ENCODE measurements at places on chromosomes 7 and 10. TPM values are rescaled to one million over a fixed set of nuclear protein-coding genes. Genes with fewer than 3 reads are reported as not detected.

BAMBI gene
- 4.0 TPM for total RNA-seq

PAPOLB gene
- total RNA-seq: 0.30 TPM

GRCh38 chr7:132322970-132323369 lies 253.3 kb downstream of the PLXNA4 start:
- no peak for DNase-seq

GRCh38 chr10:59762505-59762904 lies 9.2 kb upstream of the MRLN start:
- no peak for DNase-seq

- DNase-seq: no peak
Observed at GRCh38 chr10:6322805-6323204, 120.1 kb downstream of the PFKFB3 start.

GRCh38 chr10:17209881-17210280 lies 8.4 kb upstream of the TRDMT1 start:
- DNase-seq: no peak

- DNase-seq: no peak
Observed at GRCh38 chr7:133635541-133635940, 382.7 kb downstream of the EXOC4 start.

DNA sequence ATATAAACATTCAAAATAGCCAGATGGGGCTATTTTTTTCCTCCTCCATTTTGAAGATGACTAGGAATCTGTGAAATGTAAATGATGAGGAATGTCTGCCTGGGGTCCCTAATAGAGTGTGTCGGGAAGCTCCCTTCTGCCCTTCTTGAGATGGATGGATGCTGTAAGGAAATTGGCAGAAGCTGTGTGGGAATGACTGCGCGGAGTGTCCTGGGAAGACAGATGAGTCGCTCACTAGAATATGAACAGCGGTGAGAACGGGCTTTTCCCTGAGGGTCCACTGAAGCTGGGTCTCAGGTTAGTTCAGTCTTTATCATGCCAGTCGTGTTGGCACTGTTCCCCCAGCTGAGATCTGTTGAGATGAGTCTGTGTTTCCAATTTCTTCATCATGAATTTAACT lies 75.1 kb upstream of the PLPP4 start:
- no peak for DNase-seq

DNA sequence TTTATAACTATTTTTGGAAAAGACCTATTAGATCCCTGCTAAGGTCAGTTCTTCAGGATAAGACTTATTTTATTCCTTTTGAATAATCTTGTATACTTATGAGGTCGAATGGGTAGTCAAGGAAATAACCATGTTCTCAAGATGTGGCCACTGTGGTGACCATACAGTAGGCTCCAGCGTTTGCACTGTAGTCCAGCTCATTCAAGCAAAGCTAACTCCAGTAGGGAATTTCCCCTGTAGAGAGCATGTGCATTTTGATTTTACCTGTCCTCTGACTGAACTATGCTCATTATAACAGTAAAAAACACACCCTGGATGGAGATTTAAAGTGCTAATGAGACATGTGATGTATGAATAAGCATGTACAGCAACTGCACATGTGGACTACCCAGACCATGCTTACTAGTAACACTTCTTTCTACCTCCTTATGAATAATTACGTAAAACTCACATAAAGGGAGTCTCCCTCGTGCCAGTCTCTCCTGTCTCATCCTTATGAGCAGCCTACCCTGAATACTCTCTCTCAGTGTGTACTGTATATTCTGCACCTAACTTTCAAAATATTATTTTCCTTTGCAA lies 32.4 kb upstream of the SEMA3E start:
- DNase-seq: no peak

GRCh38 chr10:90912174-90912573 lies 8.7 kb downstream of the ANKRD1 start:
- no peak for DNase-seq

GRCh38 chr10:78312197-78313047 lies 278.8 kb downstream of the RPS24 start:
- DNase-seq: no peak

DNA sequence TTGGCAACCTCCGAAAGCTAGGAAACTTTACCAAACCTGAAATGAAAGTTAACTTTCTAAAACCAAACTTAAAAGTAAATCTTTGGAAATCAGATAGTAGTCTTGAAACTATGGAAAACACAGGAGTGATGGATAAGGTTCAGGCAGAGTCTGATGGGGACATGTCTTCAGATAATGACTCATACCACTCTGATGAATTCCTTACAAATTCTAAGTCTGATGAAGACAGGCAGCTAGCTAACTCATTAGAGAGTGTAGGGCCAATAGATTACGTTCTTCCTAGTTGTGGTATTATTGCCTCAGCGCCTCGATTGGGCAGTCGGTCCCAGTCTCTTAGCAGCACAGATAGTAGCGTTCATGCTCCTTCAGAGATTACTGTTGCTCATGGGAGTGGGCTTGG lies 45.9 kb downstream of the MCMBP start:
- no peak for DNase-seq

- no peak for DNase-seq
Observed at GRCh38 chr10:21627331-21627730, 93.3 kb downstream of the MLLT10 start.

Data from NCI-H460 (cell line).